Hindlimb muscle (tissue), 1 donor: ENCODE measurements at places on chromosomes 7 and 10.

- DNase-seq, result no peak
These were observed 70.4 kb downstream of the LYZL2 start for GRCh38 chr10:30559180-30559579.

DNA sequence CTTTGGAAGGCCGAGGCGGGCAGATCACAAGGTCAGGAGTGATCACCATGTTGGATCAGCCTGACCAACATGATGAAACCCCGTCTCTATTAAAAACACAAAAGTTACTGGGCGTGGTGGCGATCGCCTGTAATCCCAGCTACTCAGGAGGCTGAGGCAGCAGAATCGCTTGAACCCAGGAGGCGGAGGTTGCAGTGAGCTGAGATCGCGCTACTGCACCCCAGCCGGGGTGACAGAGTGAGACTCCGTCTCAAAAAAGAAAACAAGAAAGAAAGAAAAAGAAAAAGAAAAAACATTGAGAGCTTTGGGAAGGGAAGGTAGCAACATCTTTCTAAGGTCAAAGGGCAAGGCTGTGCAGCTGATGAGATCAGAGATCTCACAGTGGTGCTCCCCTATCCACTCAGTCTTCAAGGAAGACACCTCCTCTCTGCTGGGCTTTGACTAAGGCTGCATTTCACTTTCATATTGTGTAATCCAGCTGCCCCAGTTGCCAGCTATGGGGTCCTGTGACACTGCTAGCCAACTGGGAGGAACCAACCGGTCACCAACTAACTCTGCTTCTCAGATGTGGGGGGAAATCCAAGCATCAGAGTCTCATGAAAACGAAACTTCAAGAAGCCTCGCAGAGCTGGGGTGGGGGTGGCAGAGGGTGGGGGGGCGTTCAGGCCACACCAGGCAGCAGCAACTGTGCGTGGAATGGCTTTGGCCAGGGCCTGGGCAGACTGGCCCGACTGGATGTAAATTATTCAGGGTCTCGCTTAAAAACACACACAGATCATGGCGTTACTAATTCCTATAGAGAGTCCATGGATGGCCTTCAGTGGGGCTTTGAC is 1.5 kb downstream of the IL15RA start:
- DNase-seq, result no peak

- DNase-seq, result peak; percentile 58
These were observed 19.6 kb upstream of the GPR37 start for GRCh38 chr7:124784879-124785818.

- no peak for DNase-seq
These were observed 442.6 kb upstream of the IGFBP3 start for GRCh38 chr7:46363688-46364087.

GRCh38 chr10:124041675-124042445 is 51.5 kb downstream of the CHST15 start:
- DNase-seq, result no peak

DNA sequence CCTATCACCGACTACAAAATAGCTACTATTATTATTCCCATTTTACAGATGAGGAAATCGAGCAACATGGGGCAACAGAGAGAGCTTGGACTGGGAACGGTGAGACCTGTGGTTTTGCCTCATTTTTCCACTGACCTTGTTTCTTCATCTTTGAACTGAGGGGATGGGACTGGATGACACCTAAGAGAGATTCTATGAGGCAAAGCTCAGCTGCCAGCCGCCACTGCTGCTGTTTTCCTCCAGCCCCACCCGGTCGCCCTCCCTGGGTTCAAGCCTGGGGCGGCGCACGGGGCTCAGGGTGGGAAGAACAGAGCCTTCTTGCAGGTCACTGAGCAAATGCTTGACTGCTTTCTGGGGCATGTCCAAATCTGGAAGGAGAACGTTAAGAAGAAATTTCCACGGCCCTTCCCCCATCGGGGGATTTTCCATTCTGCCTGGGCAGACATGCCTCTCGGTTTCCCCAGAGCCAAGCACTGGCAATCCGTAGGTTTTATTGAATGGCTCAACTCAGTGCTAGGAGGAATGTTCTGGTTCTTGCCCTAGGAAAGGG is 12.3 kb downstream of the DDIT4 start:
- DNase-seq, result no peak

DNA sequence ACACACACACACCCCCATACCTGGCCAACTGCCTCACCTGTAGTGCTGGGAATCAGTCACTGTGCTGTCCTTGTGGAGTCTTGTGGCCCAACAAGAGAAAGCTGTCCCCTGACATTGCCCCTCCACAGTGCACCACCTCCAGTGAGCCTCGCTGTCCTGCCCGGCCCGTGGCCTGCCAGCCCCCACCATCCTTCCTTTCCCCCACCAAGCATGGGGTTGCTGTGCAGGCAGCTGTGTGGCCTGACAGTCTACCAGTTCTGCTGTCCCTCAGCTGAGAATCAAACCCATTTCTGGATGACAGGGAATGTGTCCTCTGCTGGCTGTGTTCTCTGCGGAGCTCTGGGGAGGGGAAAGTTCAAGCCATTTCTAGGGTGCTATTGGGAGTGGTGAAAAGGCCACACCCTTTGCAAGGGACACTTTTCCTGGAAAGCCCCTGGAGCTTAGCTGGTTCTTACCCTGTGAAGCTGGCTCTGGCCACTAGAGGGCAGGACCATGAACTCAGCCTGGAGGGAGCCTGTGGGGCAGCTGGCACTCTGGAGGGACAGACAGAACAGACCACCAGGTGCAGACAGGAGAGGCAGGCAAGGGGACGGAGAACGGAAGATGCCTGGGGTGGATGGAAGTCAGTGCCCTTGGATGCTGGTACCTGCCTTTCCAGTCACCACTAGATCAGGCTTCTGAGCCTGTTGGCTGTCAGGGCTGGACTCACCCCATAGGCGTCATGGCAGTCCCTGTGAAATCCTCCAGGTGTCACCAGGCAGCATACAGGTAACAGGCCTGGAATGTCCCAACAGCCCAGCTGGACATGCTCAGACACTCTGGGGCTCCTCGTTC is 10.5 kb upstream of the MTPAP start:
- no peak for DNase-seq

- peak; percentile 36 for DNase-seq
These were observed 501 bp downstream of the TFPI2 start for GRCh38 chr7:93890041-93890463.

DNA sequence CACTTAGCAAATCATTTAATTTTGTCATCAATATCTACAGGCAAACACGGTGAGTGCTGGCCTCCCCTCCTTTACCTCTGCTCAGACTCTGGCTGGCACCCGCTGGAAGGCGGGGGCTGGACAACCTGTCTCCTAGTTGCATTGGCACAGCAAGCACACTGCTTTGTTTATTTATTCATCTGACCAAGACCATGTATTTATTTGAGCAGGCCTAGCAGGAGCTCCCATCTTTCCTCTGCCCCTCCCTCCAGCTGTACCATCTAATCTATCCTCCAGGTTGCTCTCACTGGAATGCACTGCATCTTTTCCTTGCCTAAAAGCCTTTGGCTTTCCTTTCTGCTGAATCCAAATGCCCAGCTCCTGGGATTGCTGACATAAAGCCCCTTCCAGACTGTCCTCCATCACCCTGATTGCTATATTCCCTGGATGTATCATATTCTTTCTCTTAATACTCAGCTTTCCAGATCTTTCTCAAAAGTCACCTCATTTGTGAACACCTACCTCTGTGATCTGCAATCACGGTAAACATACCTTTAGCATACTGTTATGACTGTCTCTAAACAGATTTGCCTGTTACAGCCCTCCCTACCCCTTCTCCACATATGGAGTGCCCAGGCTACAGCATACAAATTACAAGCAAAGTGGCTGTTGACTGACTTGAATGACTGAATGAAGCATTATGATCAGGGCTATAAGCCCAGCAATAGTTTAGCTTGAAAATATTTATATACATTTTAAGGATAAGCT is 9.6 kb downstream of the ELMO1 start:
- peak; percentile 32 for DNase-seq

DNA sequence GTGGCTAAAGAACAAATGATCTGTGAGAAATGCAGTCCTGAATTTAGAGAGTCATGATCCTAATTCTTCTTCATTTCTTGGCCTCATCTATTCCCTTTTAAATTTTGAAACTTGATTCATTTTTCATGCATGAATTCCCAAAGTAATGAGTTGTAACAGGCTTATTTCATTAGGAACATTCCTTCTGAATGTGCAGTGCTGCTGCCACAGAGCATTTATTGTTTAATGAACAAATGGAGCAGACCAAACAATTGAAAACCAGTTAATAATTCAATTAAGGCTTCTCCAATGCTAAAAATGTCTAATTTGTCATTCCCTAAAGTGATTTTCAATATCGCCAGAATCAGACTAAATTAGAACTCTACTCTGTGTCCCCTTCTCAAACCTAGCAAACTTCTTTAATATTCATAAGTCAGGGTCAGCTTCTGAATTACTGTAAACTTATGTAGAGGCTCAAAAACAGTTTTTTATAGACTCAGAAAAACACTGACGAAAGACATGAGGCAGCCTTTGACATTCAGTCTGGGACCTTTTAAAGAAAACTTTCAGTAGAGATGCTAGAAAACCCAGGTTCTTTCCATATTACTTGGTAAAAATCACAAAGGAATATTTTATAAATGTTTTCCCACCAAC is 14.5 kb downstream of the LSMEM1 start:
- DNase-seq, result no peak

GRCh38 chr7:81704595-81704994 is 65.3 kb downstream of the HGF start:
- no peak for DNase-seq

DNA sequence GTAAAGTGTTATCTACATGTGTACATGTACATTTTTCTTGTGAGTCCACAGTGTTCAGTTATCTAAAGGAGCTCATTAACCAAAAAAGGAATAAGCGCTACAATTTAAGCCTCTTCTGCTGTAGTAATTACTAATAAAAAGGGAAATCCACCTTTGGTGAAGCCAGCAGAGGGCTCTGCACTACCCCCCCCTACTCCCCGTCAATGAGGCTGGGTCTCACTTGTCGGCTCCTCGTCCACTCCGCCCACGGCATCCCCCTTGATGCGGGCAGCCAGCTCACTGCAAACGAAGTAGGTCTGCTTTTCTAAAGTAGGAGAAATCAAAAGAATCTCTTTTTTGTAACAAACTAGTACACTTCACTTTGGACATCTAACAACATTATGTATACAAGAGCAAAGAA is 4.7 kb upstream of the WASHC2A start:
- no peak for DNase-seq

- peak; percentile 51 for DNase-seq
These were observed 20.3 kb upstream of the KLF6 start for GRCh38 chr10:3805201-3805790.

- DNase-seq, result no peak
These were observed 265.1 kb downstream of the ETV1 start for GRCh38 chr7:13724191-13724976.

GRCh38 chr10:132665946-132666704 is 119.8 kb downstream of the NKX6-2 start:
- DNase-seq, result no peak

- no peak for DNase-seq
These were observed 84.0 kb downstream of the ANLN start for GRCh38 chr7:36473454-36474282.

DNA sequence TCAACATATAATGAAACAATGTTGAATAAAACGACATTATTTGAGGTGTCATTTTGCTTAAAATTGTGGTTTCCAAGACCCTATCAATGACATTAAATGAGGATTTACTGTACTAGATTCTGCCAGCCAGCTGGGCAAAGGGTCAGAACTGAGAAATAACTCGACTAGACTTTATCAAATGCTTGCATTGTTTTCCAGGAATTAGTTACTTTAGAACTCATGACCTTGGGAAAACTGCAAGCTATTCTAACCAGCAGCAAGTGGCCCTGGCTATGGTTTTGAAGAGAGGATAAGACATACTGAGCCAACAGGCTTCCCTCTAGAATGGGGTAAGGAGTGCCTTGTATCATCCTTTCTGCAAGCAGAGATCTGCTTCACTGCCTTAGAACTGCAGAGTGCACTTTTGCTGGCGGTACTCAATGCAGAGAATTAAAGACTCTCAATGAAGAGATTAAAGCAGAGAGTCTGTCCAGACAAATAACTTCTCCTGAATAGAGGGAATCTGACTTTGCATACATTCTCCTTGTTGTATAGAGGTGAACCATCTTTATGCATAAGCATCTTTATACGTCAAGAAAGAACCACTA is 281.5 kb downstream of the ARL4A start:
- DNase-seq, result no peak

- no peak for DNase-seq
These were observed 100.1 kb downstream of the XPNPEP1 start for GRCh38 chr10:109823196-109823595.

GRCh38 chr7:84187813-84188510 is 6.6 kb downstream of the SEMA3A start:
- DNase-seq, result no peak

DNA sequence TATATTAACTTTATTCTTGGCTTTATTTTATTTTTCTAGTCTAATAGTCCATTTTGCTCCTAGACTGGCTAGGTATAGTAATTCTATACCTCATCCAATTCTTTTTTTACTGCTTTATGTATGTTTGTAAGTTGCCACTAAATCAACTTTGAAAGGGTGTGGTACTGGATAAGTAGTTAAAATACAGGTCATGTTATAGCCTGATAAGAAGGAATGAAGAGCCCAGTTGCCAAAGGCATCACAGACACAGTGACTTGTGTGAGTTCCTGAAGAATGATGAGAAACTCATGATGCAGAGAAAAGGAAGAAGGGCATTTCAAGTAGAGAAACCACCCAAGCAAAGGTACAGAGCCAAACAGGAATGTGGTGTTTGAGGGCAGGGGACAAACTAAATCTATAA is 27.3 kb downstream of the NAPEPLD start:
- DNase-seq, result no peak

GRCh38 chr7:81484261-81484660 is 285.6 kb downstream of the HGF start:
- peak; percentile 67 for DNase-seq

- DNase-seq, result peak; percentile 84
These were observed 612.1 kb upstream of the MGMT start for GRCh38 chr10:128854963-128855362.

- no peak for DNase-seq
These were observed 40.7 kb upstream of the MRLN start for GRCh38 chr10:59793919-59794318.

- no peak for DNase-seq
These were observed 24.9 kb downstream of the RGR start for GRCh38 chr10:84269773-84270172.

- no peak for DNase-seq
These were observed 12.4 kb downstream of the PRKAG2 start for GRCh38 chr7:151864561-151864960.

- DNase-seq, result no peak
These were observed 176.4 kb downstream of the AHR start for GRCh38 chr7:17474724-17475344.

DNA sequence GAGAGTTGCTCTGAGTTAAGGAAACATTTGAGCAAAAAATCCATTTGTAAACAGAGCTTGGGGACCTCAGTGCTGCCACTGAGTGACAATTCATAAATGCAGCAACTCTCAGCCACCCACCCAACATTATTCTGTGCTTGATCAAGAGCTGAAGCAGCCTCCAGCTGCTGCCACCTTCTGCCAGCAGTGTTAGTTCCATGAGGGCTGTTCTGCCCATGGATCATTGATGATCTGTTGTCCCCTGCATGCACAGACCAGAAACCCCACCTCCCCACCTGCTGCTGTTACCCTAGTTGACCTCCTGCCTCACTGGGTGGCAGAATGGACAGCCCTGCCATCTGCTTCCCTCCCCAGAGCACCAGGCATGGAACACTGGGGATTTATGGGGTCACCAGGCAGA is 305.4 kb downstream of the KCNMA1 start:
- DNase-seq, result no peak

- no peak for DNase-seq
These were observed 4.8 kb downstream of the EGR2 start for GRCh38 chr10:62811159-62811875.

GRCh38 chr7:140003913-140004382 is 58.8 kb downstream of the PARP12 start:
- DNase-seq, result no peak
